Hematopoietic multipotent progenitor cell treated with erythropoietin and hydrocortisone succinate and interleukin-3 and kit ligand, for 6 days (in vitro differentiated cells): ENCODE measurements at places on chromosomes 12 and 14.

DNA sequence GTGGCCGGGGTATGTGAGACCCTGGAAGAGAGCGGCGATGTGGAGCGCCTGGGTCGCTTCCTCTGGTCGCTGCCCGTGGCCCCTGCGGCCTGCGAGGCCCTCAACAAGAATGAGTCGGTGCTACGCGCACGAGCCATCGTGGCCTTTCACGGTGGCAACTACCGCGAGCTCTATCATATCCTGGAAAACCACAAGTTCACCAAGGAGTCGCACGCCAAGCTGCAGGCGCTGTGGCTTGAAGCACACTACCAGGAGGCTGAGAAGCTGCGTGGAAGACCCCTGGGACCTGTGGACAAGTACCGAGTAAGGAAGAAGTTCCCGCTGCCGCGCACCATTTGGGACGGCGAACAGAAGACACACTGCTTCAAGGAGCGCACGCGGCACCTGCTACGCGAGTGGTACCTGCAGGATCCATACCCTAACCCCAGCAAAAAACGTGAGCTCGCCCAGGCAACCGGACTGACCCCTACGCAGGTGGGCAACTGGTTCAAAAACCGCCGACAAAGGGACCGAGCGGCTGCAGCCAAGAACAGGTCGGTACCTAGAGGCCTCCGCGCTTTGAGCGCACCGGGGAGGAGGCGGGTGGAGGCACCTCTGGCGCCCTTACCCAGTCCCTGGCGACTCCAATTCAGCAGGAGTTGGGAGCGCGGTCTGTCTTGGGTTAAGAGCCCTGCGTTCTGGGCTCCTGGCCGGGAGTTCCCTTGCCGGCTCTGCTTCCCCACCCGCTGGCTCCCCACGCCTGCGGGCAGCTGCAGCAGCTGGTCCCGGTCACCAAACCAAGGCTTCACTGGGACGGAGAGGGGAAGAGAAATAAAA is 700 bp downstream of the SIX6 start:
- no peak for DNase-seq

- DNase-seq, result peak; percentile 61
These were observed 19.0 kb upstream of the CLEC2A start for GRCh38 chr12:9951026-9951675.

- no peak for DNase-seq
These were observed 302.5 kb upstream of the FKBP4 start for GRCh38 chr12:2492236-2492635.

- no peak for DNase-seq
These were observed 222.3 kb upstream of the NOVA1 start for GRCh38 chr14:26820138-26820537.

DNA sequence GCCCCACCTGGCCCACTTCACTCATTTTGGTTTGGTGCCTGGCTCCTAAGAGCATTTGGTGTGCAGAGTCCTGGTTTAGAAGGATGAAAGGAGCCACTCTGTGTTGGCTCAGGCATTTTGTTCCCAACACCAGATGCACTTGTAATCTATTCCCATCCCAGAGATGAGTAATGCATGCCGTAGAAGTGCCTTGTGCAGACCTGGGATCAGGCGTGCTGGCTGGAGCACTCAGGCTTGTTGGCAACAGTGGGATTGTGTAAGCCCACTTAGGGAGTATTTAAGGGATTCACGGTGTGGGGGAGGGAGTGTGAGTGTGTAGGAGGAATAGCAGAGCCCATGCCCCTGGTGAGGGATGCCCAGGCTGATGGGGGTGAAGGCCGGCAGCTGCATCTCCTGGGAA is 501.5 kb upstream of the TBX3 start:
- DNase-seq, result no peak

- no peak for DNase-seq
These were observed 110.6 kb upstream of the PRMT8 start for GRCh38 chr12:3380200-3381043.

DNA sequence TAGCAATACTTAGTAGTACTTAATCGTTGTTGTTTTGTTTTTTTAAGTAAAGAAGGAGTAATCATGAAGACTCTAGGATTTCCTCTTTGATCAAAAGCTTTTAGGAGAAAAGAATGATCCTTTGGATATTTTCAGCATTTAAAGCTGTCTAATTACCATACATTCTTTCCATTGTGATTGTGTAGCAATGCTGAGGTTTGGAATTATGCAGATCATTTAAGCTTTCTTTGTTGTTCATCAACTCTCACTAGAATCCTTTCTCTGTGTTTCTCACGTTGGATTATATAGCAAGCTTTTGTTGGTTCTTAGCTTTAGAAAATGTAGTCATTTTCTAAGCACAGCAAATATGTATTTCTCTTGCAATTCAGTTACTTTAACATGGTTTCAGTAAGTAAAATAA is 25.8 kb downstream of the CCDC91 start:
- no peak for DNase-seq

DNA sequence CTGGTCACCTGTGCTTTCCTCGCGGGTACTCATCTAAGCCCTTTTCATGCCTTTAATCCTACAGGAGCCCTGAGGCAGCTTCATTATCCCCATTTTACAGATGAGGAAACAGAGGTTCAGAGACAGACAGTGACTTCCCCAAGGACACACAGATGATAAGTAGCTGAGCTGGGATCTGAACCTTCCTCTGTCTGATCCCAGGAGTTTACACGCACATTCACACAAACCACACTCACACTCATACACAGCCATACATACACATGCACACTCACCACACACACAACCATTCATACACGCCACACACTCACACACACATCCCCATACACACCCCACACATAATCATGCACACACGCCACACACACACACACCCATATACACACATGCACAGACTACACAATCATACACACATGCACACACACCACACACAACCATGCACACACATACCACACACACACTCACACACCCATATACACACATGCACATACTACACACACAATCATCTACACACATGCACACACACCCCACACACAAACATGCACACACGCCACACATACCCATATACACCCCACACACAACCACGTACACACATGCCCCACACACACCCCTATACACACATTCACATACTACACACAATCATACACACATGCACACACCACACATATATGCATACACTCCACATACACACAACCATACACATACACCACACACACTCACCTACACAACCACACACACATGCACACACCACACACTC is 2.7 kb downstream of the TMEM119 start:
- no peak for DNase-seq

DNA sequence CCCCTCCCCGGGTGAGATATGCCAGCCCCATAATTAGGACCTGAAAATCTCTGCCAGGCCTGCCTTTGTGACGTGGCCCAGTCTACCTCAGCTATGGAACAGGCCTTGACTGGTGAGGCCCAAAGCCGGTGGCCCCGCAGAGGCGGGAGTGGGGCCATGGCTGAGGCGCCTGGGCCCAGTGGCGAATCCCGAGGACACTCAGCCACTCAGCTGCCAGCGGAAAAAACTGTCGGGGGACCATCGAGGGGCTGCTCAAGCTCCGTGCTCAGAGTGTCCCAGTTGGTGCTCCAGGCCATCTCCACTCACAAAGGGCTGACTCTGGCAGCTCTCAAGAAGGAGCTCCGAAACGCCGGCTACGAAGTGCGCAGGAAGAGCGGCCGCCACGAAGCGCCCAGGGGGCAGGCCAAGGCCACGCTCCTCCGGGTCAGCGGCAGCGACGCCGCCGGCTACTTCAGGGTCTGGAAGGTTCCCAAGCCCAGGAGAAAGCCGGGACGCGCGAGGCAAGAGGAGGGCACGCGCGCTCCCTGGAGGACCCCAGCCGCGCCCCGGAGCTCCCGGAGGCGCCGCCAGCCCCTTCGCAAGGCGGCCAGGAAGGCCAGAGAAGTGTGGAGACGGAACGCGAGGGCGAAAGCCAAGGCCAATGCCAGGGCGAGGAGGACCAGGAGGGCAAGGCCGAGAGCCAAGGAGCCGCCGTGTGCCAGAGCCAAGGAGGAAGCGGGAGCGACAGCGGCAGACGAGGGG is 21.4 kb downstream of the ZNF641 start:
- no peak for DNase-seq

- DNase-seq, result peak; percentile 10
These were observed 26.3 kb upstream of the NR1H4 start for GRCh38 chr12:100447381-100447780.

GRCh38 chr14:105313381-105314286 is 914 bp upstream of the PACS2 start:
- DNase-seq, result peak; percentile 65

DNA sequence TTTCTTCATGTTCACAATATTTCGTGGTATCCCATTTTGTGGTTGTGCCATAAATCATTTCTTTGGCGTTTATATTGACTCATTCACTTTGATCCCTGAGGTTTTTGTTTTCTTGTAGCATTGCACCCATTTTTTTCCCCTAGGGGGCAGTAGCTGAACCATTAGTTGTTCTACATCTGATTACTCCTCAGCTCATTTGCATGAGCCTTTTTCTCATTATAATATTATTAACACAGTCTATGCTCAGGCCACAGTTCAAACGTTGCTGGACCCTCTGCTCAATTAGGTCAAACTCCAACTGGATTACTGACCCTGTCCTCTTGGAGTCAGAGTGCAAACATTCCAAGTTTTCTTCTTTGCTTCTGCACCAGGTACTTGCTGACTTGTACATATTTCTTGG is 475.4 kb upstream of the SEL1L start:
- peak; percentile 9 for DNase-seq

DNA sequence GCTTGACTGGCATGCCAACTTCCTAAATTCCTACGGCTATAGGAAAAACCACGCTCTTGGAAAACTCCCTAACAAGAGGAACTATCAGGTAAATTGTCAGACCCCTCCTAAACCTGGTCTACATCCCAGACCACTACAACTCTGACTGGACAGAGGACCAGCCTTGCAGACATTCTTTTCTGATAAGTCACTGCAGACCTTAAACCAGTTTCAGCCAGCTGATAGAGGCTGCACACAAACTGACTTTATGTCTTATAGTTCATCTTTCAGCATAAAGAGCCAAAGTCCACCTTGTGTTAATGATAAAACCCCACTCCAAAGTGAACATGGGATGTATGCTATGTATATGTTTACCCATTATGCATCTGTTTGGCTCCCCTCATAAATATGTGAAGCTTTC is 166.6 kb downstream of the KTN1 start:
- DNase-seq, result no peak

GRCh38 chr12:53991077-53991460 is 6.1 kb downstream of the HOXC10 start:
- no peak for DNase-seq

GRCh38 chr12:11578461-11578993 is 70.9 kb upstream of the ETV6 start:
- DNase-seq, result no peak

DNA sequence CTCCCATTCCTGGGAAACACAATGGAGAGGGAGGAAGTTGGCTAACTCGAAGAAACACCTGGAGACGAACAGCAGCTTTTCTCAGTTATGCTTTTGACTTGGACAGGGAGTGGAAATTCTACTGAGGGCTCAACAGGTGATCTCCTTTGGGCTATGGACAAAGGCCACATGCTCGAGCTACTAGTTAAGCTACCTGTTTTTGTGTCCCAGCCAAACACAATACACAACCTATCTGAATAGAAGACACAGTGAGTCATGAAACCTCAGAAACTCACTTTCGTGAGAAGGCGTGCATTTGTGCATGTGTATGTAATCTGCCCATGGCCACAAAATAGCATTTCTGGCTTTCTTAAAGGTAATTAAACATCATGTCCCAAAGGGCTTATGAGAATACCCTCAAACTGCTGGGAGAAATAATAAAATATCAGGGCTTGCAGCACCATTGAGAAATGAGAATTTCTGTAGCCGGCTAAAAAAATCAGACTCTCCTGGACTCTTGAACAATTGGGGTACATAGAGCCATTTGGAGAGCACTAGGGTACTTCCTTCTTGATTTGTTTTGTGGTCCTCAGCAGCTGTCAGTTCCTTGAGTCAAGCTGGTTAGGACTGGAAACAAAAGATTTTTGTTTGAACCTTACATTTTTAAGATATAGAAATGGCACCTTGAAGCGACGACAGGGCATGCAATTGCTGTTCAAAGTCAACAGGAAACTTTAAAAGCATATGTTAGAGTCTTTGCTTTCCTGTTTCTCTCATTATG is 85.5 kb upstream of the PTHLH start:
- DNase-seq, result no peak

GRCh38 chr12:53208435-53208834 is 1.4 kb upstream of the ITGB7 start:
- no peak for DNase-seq

GRCh38 chr14:101965770-101966722 is 1.7 kb downstream of the DYNC1H1 start:
- peak; percentile 37 for DNase-seq

GRCh38 chr12:22231836-22232235 is 102.7 kb downstream of the ST8SIA1 start:
- DNase-seq, result no peak

GRCh38 chr12:102726686-102727085 is 190.4 kb downstream of the PAH start:
- no peak for DNase-seq

GRCh38 chr12:54762390-54762789 is 91.9 kb upstream of the MUCL1 start:
- no peak for DNase-seq

- no peak for DNase-seq
These were observed 18.1 kb upstream of the WDR89 start for GRCh38 chr14:63659726-63660125.

DNA sequence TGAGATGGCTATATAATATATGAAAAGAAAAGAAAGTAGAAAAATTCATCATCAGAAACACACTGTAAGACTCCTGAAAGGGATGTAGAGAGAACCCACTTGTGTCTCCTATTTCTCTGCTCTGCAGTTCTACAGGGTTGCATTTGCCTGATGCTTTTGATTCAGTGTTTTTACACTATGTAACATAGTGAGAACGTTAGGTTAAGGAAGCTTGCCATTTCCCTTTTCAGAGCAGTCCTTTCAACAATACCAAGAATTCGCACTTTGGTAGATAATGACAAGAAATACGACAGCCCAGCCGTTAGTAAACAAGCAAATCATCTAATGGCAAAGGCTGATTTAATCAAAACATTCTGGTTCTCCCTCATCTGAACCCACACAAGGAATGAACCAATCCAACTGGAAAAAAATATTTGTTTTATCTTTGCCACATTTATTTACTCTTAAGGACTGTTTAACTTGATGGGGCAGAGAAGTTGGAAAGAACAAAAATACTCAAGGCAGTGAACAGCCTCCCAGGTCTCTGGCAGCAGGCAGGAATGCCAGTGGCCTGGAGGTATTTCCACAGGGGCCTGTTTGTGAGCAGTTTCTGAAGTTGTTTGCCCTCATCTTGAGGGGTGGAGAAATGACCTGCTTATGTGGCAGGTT is 30.8 kb upstream of the SOCS2 start:
- peak; percentile 39 for DNase-seq

- no peak for DNase-seq
These were observed 282.3 kb downstream of the CACNA1C start for GRCh38 chr12:2335109-2335508.

DNA sequence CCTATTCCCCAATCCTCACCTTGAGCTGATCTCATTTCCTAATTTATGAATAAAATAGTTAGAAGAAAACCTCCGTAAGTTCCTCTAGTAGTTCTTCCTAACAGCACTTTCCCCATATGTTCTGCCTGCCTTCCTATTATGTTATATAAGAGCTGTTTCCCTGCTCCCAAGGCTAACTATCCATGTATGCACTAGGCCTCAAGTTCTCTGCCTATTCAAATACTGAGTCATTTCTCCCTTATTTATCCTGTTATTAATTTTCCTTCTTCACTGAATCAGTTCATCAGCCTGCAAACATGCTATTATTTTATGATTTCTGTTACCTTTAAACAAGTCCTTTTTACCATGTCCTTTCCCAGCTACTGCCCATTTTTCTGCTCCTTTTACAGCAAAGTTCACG is 164.1 kb downstream of the EPS8 start:
- DNase-seq, result no peak
